ENCODE measurements at places on chromosomes 11 and 22. TPM values are rescaled to one million over a fixed set of nuclear protein-coding genes. Genes with fewer than 3 reads are reported as not detected.

SLC17A6 gene
- not detected for total RNA-seq

MS4A12 gene
- total RNA-seq = not detected

RCOR2 gene
- 1.6 TPM for total RNA-seq

APOA1 gene
- total RNA-seq = not detected

AASDHPPT gene
- 67.0 TPM for total RNA-seq

FAM83F gene
- total RNA-seq = not detected

DBX1 gene
- not detected for total RNA-seq

TRIM49 gene
- not detected for total RNA-seq

PIH1D2 gene
- total RNA-seq = 1.0 TPM

BRSK2 gene
- total RNA-seq = not detected

FAM180B gene
- not detected for total RNA-seq

MEN1 gene
- total RNA-seq = 20.4 TPM

MS4A1 gene
- total RNA-seq = not detected

ASCC2 gene
- total RNA-seq = 39.2 TPM

OR5P2 gene
- total RNA-seq = not detected

LRRC74B gene
- not detected for total RNA-seq

IGLL5 gene
- total RNA-seq = not detected

SEPTIN3 gene
- 0.14 TPM for total RNA-seq

CHRNA10 gene
- total RNA-seq = 0.66 TPM

SLC22A8 gene
- not detected for total RNA-seq

SAA2 gene
- total RNA-seq = not detected

ART1 gene
- not detected for total RNA-seq

PTS gene
- total RNA-seq = 40.3 TPM

SPDYC gene
- total RNA-seq = not detected

MCHR1 gene
- 0.29 TPM for total RNA-seq

SAA4 gene
- total RNA-seq = not detected

SMARCB1 gene
- total RNA-seq = 94.8 TPM

HORMAD2 gene
- not detected for total RNA-seq

ACCS gene
- 6.8 TPM for total RNA-seq

CHADL gene
- 1.1 TPM for total RNA-seq

MYBPC3 gene
- total RNA-seq = not detected

SGSM1 gene
- not detected for total RNA-seq

OR52B6 gene
- total RNA-seq = not detected

UPK3A gene
- not detected for total RNA-seq

SHISAL1 gene
- 0.57 TPM for total RNA-seq

MPZL2 gene
- total RNA-seq = not detected

TUB gene
- 0.88 TPM for total RNA-seq

SCGB1A1 gene
- total RNA-seq = not detected

TRIM44 gene
- total RNA-seq = 78.6 TPM

UCP2 gene
- 4.9 TPM for total RNA-seq

All from placental pericyte (primary cell).